Urinary bladder (tissue), 4 donors: ENCODE measurements at places on chromosomes 4 and X. TPM values are rescaled to one million over a fixed set of nuclear protein-coding genes. Genes with fewer than 3 reads are reported as not detected.

- DNase-seq: no peak
These were observed 483.1 kb downstream of the BCOR start for GRCh38 chrX:39614680-39614998.

- no peak for DNase-seq
These were observed 99.0 kb downstream of the HMX1 start for GRCh38 chr4:8772499-8773123.

DNA sequence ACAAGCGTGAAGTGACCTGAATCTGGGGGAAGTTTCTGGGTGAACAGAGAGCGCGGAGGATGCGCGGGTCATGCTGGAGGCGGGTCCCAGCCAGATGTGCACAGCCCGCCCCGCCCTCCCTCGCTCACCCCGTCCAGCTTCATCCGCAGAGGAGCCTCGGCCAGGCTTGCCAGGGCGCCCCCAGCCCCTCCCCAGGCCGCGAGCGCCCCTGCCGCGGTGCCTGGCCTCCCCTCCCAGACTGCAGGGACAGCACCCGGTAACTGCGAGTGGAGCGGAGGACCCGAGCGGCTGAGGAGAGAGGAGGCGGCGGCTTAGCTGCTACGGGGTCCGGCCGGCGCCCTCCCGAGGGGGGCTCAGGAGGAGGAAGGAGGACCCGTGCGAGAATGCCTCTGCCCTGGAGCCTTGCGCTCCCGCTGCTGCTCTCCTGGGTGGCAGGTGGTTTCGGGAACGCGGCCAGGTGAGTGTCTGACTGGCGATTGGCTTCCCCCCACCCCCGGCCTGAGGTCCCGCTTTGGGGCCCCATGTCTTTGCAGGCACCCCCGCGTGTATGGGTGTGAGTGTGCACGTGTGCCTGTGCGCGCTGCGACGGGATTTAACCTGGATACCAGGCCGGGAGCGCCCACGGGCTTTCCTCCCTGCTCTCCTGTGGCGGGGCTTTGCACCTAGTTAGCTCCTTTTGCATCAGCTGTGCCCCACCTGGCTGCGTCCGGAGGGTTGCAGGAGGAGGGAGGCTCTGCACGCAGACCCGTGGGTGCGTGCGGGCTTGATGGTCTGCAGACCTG, at the start of gene EGFL6:
EGFL6 (plus strand) TSS at position 123 of the 782 bp plus-strand sequence; CDS start at position 384, 261 bp downstream.
- no peak for DNase-seq

DNA sequence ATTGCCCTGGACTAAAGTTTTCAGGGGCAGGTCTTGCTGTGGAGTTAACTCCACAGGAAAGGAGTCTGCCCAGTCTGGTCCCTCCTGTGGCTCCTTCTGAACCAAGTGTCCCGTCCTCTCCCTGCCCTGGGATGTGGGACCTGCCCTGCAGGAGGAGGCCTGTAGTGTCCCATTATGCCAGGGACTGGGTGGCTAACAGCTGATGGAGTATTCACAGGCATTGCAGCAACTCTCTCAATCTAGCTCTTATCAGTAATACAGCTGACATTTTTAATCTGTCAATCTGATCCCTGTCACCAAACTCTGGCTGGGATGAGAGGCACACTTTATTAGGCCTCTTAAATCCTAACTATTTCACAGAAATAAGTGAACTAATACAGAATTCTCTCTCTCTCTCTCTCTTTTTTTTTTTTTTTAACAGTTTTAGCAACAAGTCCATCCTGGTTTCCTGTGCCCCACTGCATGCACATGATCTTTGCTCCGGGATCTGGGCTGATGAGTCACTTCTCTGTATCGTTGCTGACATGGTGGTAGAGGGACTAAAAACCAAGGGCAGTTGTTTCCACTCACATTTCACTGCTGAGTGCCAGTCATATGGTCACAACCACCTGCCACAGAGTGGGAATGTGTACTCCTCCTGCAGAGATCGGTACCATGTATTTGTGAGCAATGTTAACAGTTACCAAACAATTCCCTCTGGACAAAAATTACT, 39.1 kb downstream of the HAND2 start:
- DNase-seq: no peak

USP26 gene
- not detected for total RNA-seq

SPACA5 gene
- total RNA-seq: not detected

STATH gene
- not detected for total RNA-seq

CXCL11 gene
- 0.85 TPM for total RNA-seq
